ENCODE measurements at places on chromosomes 5 and 9. TPM values are rescaled to one million over a fixed set of nuclear protein-coding genes. Genes with fewer than 3 reads are reported as not detected.

The C7 gene
- polyA plus RNA-seq, result 15.7 TPM

The PCDHB15 gene
- 6.2 TPM for polyA plus RNA-seq

The MSX2 gene
- polyA plus RNA-seq, result 0.88 TPM

The DBH gene
- 0.81 TPM for polyA plus RNA-seq

The WWC1 gene
- polyA plus RNA-seq, result 4.8 TPM

The CDH9 gene
- polyA plus RNA-seq, result not detected

The SPAG8 gene
- polyA plus RNA-seq, result 2.6 TPM

The PTPRD gene
- 93.1 TPM for polyA plus RNA-seq

The CCL28 gene
- 0.21 TPM for polyA plus RNA-seq

The AGXT2 gene
- 3.0 TPM for polyA plus RNA-seq

The FABP6 gene
- not detected for polyA plus RNA-seq

The SPATA31A1 gene
- polyA plus RNA-seq, result not detected
